ENCODE measurements at places on chromosomes 6 and 20.

- DNase-seq: no peak
Observed at GRCh38 chr6:8415280-8415679, 20.1 kb downstream of the SLC35B3 start.

- no peak for DNase-seq
Observed at GRCh38 chr20:3803854-3804253, 7.7 kb downstream of the CDC25B start.

GRCh38 chr6:137873273-137873762 lies 6.3 kb downstream of the TNFAIP3 start:
- DNase-seq: peak; percentile 98

- DNase-seq: no peak
Observed at GRCh38 chr20:36544134-36545018, 3.1 kb downstream of the MYL9 start.

GRCh38 chr20:21505810-21506530 lies 7.9 kb downstream of the NKX2-2 start:
- DNase-seq: peak; percentile 71

DNA sequence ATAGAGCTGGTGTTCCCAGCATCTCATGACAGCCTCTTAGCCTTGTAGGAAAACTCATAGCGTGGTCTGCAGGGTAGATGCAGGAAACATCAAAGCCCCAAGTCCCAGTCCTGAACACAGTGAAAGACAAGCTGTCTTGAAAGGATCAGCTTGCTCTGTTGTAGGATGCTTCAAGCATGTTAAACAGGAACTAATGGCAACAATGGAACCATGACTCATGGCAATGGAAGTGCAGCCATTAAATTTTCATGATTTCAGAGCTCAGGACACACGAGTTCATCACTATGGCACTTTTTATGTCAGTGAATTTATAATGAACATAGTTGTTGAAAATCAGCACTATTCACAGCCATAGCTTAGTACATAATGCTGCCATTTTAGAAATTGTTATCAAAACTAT lies 367.7 kb downstream of the KIF16B start:
- no peak for DNase-seq

DNA sequence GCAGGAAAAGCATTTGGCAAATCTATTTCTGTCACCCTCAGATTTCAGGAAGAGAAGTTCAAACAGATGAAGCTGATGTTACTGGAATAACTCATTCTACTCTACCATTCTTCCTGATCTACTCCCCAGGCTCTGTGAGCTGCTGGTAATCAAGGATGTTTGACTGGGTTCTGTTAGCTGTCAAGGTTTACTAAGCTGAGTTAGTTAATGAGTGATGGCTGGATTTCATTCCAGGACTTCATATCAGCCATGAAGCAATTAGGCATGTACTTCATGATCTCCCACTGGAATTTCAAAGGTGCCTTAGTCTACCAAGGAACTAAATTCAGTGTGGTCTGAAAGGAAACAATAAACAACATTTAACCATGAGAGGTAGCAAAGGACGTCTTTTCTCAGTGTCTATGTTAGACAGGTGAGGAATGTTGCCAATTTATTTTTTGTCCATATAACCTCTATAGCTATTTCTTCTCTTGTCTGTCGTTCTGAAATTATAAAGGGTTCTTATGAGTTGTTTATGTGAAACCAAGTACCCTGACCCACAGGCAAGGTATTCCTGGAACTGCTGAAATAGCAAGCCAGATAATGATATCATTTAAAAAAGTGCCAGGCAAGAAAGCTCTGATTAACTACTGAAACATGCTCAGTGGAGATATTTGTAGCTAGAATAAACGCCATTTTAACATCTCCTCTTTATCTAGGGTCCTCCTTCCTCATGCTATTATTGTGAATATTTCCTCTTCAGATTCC lies 112.9 kb downstream of the BACH2 start:
- DNase-seq: no peak

DNA sequence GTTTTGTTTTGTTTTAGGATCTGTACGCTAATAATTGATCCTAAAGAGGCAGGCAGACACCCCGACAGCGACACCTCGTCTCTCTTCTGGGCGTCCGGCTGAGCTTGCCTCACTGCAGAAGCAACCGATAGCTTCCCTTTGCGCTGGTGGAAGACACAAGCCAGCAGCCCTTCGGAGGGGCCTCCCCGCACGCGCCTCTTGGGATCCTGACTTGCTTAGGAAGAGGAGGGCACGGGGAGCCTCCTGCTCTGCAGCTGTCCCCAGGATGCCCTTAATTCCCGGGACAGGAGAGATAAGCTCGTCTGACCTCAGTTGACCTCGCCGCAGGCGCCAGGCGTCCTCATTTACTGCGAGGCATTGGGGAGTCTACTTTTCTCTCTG lies 94.0 kb downstream of the CD83 start:
- peak; percentile 47 for DNase-seq

- no peak for DNase-seq
Observed at GRCh38 chr6:139515511-139515910, 141.1 kb upstream of the CITED2 start.

DNA sequence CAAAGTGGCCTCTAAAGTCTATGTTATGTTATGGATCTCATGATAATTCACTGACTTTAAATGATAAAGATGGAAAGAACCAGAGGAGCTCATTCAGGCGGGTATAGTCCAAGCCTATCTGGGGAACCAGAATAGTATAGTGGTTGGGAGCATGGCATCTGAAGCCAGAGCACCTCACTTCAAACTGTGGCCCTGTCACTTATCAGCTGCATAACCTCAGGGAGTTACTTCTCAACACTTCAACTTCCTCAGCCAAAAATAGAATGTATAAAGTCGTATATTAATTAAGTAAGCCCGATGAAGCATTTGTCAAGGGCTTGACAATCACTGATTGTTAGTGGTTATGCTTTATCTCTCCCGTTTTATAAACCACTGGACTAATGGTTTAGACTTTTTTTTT lies 112.7 kb downstream of the RTN4IP1 start:
- DNase-seq: no peak

- no peak for DNase-seq
Observed at GRCh38 chr6:154737424-154737823, 4.2 kb downstream of the SCAF8 start.

DNA sequence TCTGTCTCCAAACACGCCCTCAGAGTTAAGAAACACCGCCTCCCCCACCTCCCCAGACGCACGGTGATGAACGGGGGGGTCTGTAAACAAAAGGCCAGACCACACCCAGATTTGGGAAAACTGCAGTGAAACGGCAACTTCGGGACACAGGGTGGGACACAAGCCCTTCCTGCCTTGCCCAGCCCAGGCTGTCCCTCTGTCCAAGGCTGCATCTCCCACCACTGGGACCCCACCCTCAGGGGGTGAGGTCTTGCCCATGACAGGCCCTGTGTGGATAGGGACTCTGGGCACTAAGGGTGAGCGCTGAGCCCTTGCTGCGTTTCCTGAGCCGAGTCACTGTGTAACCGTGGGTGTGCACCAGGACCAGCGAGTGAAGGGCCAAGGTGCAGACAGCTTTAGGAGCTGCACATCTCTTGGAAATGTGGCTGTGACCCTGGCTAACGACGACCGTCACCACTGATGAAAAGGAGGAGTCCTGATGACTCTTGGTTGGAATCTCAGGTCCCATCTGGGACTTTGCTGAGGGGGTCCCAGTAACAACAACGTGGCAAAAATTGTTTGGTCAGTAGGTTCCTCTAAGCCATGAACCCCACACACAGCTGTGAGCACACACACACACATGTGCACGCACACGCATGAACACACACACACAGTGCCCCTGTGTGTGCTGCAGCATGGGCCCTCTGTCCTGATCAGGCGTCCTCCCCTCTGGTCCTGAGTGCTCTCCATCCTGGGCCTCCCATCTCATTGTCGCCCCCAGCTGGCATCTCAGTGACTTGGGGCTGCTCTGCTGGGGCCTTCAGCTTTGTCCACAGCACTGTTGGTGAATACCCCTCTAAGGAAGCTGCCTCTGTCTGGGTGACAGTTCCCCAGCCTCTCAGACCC lies 100.6 kb downstream of the RAMACL start:
- DNase-seq: no peak

DNA sequence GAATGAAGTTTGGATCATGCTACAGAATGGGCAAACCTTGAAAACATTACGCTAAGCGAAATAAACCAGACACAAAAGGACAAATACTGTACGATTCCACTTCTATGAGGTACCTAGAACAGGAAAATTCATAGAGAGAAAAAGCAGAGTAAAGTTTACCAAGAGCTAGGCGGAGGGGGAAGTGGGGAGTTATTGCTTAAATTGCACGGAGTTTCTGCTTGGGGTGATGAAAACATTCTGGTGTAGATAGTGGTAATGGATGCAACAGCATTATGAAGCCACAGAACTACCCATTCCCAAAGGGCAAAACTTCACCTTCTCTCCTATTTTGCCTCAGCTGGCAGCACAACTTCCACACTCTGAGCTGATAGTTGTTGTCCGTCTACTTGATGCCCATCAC lies 6.4 kb upstream of the PDYN start:
- DNase-seq: no peak

DNA sequence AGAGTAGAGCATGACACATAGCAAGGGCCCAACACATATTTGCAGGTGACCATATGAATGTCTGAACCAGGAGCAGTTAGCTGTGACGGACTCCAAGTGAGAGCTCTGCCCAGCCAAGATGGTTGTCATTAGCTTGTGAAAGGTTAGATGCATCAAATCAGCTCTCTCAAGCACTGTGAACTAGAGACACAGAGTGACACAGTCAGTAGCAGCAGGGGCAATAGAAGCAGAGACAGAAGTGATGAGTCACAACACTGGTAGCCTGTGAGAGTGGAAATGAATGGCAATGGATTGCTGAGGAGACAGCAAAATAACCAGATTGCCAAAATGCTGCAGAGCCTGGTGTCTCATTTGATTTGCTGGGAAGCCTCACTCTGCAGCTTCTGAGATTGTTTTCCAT lies 558.9 kb downstream of the PKHD1 start:
- DNase-seq: no peak

DNA sequence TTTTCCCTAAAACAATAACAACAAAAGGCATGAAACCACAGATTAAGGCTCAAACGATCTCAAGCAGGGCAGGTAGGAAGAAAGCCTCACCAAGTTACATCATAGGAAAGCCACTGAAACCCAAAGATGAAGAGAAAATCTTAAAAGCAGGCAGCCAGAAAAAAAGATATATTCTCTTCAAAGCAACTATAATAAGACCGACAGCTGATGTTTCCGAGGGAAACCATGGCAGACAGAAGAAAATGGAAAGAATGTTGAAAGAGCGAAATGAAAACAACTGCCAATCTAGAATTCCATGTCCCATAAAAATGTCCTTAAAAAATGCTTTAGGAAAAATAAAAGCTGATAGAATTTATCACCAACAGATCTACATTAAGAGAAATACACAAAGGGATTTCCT lies 161.5 kb upstream of the THBS2 start:
- no peak for DNase-seq

DNA sequence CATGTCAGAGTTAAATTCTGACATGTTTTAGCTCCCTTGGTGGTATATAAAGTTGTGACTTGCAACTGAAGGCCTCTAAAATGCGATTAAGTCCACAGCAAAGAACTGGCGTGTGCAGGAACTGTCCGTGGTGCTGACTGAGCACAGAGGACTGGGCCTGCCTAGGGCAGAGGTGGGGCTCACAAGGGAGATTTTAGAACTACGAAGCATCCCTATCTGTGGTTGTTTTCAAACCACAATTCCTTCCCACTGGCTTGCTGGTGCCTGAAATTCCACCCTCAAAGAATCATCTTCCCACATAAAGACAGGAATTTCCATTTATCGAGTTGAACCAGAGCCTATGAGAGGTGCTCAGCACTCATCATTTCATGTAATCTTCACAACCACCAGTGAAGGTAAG lies 30.1 kb downstream of the RIMS4 start:
- DNase-seq: peak; percentile 46

DNA sequence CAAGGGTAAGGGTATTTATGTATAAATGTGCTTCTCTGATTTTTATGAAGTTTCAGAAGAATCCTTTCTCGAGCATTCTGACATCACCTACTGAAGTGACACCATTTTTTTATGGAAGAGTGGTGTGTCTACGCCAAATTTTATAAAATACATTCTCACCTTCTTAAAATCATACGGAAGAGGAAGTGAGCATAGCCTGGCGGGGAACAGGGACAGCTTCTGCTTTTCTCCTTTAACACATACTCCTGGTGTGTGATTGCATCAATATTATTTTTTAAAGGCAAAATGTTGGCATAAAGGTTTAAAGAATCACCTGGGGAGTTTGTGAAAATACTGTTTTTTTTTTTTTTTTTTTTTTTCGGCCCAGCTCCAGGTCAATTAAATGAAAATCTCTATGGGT lies 733.6 kb upstream of the MAN1A1 start:
- DNase-seq: no peak

DNA sequence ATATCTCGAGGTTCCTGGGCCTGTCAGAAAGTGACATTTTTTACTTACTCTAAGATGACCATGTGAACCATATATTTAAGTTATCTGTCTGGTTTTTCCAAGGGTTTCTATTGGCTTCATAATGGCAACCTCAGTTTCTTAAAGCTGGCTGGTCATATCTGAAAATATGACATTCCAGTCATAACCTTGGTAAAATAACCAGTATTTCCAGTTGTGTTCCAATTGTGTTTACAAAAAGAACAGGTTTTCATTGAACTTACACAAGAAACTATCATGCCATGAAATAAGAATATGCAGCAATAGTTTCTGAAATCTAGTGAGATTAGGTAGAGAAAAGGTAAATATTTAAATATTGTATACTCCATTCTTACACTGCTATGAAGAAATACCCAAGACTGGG lies 61.7 kb upstream of the HMGN3 start:
- DNase-seq: no peak

GRCh38 chr6:43496370-43497128 lies 13.6 kb downstream of the LRRC73 start:
- no peak for DNase-seq

GRCh38 chr6:5278047-5278446 lies 16.7 kb downstream of the FARS2 start:
- no peak for DNase-seq

- no peak for DNase-seq
Observed at GRCh38 chr6:117194978-117195377, 70.4 kb upstream of the VGLL2 start.

DNA sequence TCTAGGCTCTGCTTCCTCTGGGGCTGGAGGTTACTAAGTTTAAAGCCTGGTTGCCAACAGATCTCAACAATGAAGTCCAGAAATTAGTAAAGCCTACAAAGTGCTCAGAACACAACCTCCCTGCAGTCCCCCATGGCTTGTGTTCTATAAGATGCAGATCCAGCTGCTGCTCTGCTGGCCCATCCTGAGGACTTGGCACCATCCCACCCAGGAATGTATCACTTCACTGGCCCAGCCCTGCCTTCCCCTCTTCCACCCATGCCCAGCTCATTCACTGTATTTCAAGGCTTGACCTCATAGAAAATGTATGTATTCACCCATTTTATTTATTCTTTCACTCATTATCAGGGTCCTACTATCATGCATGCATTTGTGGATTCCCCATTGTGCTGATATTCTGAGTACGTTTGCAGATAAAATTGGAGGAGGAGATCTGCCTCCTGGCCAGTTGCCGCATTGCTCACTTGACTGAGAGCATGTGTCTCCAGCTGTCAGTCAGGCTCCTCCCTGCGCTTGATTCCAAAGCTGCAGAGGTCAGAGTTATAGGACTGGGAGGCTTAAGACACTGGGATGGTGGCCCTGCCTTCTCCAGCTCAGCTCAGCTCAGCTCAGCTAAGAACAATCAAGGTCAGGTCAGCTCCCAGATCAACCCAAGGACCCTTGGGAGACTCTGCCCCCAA lies 104.8 kb downstream of the MAFB start:
- no peak for DNase-seq

- no peak for DNase-seq
Observed at GRCh38 chr6:157434349-157435033, 53.5 kb downstream of the ZDHHC14 start.

- DNase-seq: no peak
Observed at GRCh38 chr6:72522735-72523141, 99.1 kb upstream of the KCNQ5 start.

- DNase-seq: no peak
Observed at GRCh38 chr20:46607849-46608497, 43.3 kb downstream of the SLC13A3 start.
